H4 (cell line): ENCODE measurements at places on chromosomes 1 and 21.
A peak's percentile ranks its signal among the peaks of the same experiment; 100 is the strongest.

- DNase-seq, result no peak
Measured at GRCh38 chr1:55423376-55423775, 208.2 kb upstream of the USP24 start.

GRCh38 chr1:37237948-37238347, 203.6 kb upstream of the GRIK3 start:
- no peak for DNase-seq

DNA sequence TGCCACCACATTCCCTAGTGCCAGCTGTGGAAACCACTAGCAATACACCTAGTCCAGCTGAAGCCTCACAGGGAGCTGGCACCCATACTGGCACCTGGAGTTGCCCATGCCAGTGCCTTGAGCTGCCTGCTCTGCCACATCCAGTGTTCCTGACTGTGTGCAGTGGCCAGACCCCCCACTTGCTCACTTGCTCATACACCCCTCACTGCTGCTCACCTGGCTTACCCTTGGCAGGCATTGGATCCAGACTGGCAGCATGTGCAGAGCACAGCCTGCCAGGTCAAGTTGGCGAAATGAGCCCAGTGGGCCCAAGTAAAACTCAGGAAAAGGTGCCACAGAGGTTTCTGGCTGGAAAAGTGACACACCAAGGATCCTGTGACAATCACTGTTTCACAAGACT, 1618.6 kb upstream of the PRMT6 start:
- DNase-seq, result no peak

DNA sequence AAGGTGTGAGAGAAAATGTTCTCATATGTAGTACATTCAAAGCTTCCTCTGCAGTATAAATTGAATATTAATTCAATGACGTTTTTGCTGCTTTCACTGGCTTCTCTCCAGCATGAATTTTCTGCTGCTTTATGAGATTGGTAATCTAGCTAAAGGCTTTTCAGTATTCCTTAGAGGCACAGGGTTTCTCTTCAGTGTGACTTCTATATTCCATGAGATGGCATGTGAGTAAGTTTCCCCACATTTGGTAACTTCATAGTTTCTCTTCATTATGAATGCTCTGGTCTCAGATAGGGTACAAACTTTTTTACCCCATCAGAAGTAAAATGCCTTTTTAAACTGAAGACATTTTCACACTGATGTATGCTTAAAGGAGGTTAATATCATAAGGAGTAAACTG, 10.4 kb upstream of the KLF18 start:
- DNase-seq, result no peak

DNA sequence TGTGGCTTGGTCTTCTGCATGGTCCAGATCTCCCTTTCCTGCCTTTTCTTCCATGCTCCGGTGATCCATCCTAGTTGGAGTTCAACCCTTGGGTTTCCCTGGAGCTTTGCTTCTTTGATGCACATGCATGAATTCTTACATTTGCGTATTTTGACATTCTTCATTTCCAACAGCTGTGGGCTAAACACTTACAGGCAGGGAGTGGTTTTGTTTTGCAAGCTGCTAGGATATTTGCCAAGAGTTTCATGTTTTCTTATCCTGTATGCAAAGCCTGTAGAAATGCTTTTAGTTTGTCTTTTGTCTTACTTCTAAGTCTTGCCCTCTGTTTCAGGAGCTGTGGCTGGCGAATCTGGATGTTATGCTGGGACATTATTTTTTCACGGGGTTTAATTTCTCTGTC, 90.3 kb upstream of the PAXBP1 start:
- DNase-seq, result no peak

DNA sequence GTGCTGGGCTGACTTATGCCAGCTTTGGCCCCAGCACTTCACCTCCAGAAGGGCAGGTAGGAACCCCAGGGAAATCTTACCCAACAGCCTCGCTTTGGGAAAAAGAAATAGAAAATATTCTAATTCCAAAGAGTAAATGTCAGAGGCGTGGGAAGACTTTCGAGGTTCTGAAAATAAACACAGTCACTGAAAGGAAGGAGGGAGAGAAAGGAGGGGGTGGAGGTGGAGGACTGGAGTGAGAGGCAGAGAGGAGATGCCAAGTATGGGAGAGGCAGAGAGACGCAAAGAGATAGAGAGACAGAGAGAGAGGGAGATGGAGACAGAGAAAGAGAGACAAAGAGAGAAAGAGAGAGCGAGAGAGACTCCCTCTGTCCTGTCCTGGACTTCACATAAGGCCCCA, 395.0 kb downstream of the PTPRU start:
- no peak for DNase-seq

DNA sequence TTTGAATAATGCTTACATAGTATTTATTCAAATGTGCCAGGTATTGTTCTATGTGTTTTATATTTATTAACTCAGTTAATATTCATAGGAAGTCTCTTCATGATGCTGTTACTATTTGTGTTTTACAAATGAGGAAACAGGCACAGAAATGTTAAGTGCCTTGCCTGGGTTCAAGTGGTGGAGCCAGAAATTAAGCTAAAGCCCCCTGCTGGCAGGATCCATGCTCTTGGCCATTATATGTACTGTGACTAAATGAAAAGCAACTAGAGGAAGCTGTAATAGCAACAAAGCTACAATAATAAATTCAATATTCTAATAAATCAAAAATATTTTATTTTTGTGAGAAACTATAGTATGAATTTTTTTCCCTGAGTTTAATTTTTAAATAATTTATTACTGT, 30.0 kb downstream of the IARS2 start:
- DNase-seq, result no peak

DNA sequence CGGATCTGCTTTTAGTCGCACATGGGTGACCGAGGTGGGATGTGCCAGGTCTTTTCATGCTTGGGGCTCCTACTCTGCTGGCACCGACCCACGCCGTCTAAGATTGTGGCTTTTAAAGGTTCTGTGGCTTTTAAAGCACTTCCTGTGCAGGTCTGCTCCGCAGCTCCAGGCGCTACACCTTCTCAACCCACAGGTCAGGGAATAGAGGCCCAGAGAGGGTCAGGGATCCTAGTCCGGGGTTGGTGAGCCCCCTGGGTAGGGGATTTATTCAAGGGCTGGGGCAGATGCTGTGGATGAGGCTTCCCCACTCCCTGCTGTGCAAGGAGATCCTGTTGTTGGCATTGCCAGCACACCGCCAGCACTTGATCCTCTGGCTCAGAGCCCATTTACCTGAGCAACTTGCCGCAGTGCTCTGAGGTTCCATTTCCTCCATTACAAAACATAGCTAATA, 212.8 kb upstream of the RAB4A start:
- no peak for DNase-seq

DNA sequence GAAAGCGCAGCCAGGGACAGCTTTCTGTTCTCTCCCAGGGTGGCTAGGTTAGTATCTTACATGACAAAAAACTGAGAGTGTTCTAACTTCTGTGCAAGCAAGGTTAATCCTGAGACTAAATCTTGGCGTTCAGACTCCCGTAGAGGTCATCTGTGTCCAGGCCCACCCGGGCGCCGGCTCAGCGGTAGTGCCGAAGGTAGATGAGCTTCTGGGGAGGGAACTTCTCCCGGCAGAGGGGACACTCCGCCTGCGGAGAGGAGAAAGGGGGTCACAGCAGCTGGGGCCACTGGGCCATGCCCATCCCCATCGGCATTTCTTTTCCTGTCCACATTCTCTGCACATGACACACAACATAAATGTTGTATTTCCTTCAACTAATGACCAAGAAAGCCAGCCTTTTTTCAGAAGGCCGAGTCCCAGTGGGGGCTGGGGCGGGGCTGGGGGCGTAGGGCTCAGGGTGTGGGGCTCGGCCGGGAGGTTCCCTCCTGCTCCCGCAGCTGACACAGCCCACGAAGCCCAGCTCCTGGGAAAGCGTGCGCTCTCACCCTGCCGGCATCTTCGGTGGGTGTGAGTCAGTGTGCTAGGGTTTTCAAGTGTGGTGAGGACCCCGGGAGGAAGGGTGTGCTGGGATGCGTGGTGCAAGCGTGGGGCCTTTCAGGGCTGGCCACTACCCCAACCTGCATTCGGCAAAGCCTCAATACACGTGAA, 6.6 kb downstream of the PEX10 start:
- DNase-seq, result no peak

- DNase-seq, result no peak
Measured at GRCh38 chr1:62271948-62272728, 47.1 kb downstream of the KANK4 start.

- peak; percentile 20 for DNase-seq
Measured at GRCh38 chr1:110155878-110156522, 5.7 kb downstream of the SLC6A17 start.

DNA sequence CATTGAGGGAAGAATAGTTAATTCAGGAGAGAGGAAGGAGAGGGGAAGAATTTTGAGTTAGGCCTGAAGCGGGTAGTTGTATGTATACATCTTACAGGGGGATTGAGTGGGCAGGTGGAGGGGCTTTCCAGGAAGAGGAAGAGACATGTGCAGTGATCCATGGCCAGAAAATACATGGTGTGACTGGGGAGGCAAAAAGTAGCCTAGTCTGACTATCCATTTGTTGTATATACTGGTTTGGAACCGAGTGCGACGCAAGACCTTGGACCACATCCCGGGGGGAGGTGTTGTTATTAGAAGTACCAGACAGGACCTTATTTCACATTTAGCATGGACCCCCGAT, 158.3 kb downstream of the SDCCAG8 start:
- no peak for DNase-seq

DNA sequence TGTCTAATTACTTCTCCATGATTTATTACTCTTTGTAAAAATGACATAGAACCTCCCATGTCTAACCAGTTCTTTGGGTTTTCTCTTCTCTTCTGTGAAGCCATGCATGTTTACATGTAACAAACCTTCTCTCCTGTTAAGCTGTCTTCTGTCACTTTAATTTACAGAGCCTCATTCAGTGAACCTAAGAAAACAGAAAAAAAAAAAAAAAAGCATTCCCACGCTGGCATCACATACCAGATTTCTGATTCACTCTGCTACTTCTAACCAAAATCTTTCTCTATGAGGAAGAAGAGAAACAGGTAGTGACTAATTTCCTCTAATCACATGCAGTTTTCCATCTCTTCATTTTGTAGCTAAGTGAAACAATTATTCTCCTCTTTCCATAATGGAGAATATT, 141.4 kb upstream of the CXADR start:
- peak; percentile 58 for DNase-seq

DNA sequence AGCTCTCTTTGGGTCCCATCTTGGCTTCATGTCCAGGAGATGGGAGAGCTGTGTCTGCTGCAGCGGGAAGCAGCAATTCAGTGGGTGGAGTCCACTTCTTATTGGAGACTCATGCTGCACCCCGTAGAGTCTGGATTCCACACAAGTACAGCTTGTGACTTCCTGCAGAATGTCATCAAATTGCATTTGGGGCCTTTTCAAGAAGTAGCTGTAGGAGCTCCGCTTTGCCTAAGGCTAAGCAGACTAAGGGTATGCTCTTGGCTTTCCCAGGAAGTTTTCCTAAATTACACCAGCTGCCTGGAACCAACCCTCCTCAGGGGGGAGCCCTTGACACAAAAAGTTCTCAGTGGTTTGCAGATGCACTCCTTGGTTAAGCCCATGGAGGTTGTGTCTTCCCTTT, 5.7 kb upstream of the MOB3C start:
- peak; percentile 36 for DNase-seq

DNA sequence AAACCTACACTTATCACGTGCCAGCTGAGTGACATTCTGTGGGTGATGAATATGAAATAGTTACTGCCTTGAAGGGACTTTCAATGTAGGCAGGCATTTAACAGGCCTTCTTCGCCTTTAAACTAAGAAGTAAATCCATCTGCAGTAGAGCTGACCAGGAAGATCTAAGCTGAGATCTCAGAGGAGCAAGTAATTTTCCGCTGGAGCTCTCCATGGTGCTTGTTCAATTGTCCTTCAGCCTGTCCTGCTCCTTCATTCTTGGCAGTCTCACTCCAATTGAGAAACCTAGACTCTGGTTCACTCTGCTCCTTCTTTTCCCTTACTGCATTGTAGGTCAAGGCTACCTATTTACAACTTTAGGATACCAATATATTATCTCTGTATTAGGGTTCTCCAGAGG, 183.5 kb downstream of the HMCN1 start:
- DNase-seq, result peak; percentile 24

- DNase-seq, result no peak
Measured at GRCh38 chr1:1182491-1183220, 9.0 kb downstream of the TTLL10 start.

GRCh38 chr1:4170548-4171340, 270.7 kb upstream of the C1orf174 start:
- no peak for DNase-seq

- no peak for DNase-seq
Measured at GRCh38 chr1:183553764-183554163, 36.5 kb downstream of the NCF2 start.

DNA sequence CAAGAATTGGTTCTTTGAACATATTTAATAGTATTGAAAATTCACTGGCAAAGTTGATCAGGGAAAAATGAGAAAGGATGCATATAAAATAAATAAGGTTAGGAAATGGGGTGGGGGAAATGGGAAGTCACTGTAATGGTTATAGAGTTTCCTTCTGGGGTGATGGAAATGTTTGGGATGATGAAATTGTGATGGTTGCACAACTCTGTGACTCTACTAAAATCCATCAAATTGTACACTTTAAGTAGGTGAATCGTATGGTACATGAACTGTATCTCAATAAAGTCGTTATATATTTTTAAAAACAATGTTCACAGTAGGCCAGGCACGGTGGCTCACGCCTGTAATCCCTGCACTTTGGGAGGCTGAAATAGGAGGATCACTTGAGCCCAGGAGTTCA, 56.4 kb upstream of the ZYG11A start:
- DNase-seq, result no peak

GRCh38 chr1:1243807-1244191, 2.7 kb downstream of the C1QTNF12 start:
- no peak for DNase-seq

DNA sequence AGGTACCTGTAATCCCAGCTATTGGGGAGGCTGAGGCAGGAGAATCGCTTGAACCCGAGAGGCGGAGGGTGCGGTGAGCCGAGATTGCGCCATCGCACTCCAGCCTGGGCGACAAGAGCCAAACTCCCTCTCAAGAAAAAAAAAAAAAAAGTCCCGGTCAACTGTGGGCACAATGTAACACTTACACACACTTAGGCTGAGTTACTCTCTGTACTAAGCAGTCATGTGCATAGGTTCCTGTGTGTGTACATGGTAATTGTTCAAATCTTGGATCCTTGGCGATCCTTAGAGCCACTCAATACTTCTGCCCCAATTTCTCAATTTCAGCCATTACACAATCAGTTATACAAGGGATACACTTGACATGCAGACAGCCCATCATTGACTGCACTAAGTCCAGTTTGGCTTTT, 11.6 kb downstream of the SDCCAG8 start:
- no peak for DNase-seq

- no peak for DNase-seq
Measured at GRCh38 chr1:110561596-110561995, 42.6 kb upstream of the KCNA10 start.

GRCh38 chr1:11541236-11541635, 62.3 kb downstream of the DISP3 start:
- DNase-seq, result no peak

GRCh38 chr1:87867626-87868025, 538.9 kb downstream of the LMO4 start:
- DNase-seq, result peak; percentile 40

- no peak for DNase-seq
Measured at GRCh38 chr1:98989556-98989907, 15.1 kb downstream of the PLPPR5 start.

GRCh38 chr1:71766748-71767147, 515.6 kb downstream of the NEGR1 start:
- no peak for DNase-seq
